ENCODE measurements at places on chromosomes 2 and 18.

- H3K27me3 ChIP-seq: no peaks in the 10 kb centered on the region
- no peaks in the 10 kb centered on the region for H3K36me3 ChIP-seq
- no peak overlapping the region for H3K27ac ChIP-seq
- no peak overlapping the region for H3K4me3 ChIP-seq
These were observed 2.3 kb downstream of the EML4 start for GRCh38 chr2:42171396-42171980.

DNA sequence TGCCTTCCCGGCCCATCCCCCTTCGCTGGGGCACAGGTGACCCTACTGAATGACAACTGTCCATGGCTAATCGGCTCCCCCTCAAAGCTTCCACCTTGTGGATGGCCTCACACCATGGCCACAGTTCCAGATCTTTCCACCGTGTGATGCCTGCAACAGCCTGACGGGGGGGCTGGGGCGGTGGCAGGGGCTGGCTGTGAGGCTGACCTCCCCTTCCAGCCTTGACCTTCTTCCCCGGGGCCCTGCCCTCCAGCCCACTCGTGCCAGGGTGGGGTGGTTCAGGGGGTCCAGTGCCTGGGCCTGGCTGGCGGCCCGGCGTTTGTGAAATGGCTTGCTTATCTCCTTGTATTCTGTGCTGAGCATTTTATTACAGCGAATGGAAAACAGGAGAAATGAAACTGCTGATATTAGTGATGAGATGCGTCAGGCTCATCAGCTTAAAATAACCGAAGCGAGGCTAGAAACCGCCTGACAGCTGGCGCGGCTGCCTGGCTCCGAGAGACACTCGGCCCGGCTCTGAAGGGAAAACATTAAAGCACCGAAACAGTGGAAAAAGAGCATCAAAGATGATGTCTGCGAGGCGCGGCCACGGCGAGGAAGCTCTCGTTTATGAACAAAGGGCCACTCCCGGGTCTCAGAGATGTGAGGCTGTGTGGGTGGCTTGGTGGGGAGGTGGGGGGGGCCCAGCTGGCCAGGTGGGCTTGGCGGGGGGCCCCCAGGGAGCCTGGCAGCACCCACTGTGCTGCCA, 916 bp upstream of the PDCD1 start:
- H3K4me3 ChIP-seq: no peak overlapping the region
- peaks cover 2% of the 10 kb centered on the region for H3K4me1 ChIP-seq
- no peak for DNase-seq
- no peaks in the 10 kb centered on the region for H3K36me3 ChIP-seq
- no peak overlapping the region for H3K27ac ChIP-seq

GRCh38 chr2:231342061-231342711, 53.3 kb upstream of the B3GNT7 start:
- H3K27me3 ChIP-seq: no peaks in the 10 kb centered on the region
- H3K36me3 ChIP-seq: no peaks in the 10 kb centered on the region
- H3K27ac ChIP-seq: no peak overlapping the region
- no peak overlapping the region for H3K4me3 ChIP-seq
- DNase-seq: no peak

GRCh38 chr2:237300739-237301138, 113.2 kb downstream of the COL6A3 start:
- no peak overlapping the region for H3K4me3 ChIP-seq
- no peaks in the 10 kb centered on the region for H3K27me3 ChIP-seq
- DNase-seq: no peak
- H3K4me1 ChIP-seq: no peaks in the 10 kb centered on the region

DNA sequence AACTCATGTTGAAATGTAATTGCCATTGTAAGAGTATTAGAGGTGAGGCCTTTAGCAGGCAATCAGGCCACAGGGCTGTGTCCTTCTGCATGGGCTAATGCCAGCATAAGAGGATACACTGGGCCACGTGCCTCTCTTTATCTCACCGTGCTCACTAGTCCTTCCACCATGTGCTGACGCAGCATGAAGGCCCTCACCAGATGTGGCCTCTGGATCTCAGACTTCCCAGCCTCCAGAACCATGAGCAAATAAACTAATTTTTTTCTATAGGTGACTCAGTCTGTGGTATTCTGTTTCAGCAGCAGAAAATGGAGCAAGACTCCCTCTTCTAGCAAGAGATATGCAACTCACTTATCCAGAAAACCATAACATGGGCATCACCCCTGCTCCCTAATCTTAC, 149.7 kb upstream of the ZNF236 start:
- no peak overlapping the region for H3K27ac ChIP-seq
- DNase-seq: no peak
- H3K27me3 ChIP-seq: no peaks in the 10 kb centered on the region

DNA sequence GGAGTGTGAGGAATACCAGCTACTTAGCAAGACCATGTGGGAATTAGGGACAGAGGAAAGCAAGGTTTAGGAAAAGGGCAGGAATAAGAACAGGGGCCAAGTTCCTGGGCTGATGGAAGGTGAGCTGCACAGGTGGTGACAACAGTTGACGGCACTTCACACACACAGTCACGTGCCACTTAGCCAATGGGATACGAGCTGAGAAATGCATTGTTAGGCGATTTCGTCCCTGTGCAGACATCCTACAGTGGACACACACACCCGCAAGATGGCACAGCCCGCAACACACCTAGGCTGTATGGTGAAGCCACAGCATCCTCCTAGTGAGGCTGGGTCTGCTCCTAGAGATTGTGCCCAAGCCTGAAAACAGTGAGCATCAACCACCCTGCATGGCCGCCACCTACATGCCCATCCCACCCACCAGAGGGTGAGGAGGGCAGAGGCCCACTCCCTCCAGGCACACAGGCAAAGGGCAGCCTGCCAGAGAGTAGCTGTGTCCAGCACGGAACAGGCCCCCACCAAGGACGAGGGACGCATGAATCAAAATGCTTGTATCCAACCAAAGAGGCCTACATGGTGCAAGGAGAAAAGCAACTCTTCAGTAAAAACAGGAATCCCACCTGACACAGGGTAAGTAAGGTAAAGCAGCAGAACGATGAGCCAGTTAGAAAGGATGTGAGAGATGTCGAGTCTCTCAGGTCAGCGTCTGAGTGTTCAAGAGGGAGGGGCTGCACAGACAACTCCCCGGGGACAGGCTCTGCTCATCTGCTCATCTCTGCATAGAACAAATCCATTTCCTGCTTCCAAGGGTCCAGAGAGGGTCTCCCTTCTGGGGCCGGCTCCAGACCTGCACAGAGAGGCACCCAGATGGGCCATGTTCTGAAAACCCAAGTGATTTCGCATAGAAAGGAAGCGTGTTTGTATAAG, 51.3 kb downstream of the ZNF516 start:
- no peak overlapping the region for H3K4me3 ChIP-seq
- no peaks in the 10 kb centered on the region for H3K36me3 ChIP-seq
- H3K27me3 ChIP-seq: no peaks in the 10 kb centered on the region
- H3K4me1 ChIP-seq: no peaks in the 10 kb centered on the region

- H3K36me3 ChIP-seq: no peaks in the 10 kb centered on the region
- H3K4me3 ChIP-seq: no peak overlapping the region
- no peaks in the 10 kb centered on the region for H3K4me1 ChIP-seq
- DNase-seq: no peak
- H3K27me3 ChIP-seq: no peaks in the 10 kb centered on the region
These were observed 221.3 kb upstream of the ITGA4 start for GRCh38 chr2:181235683-181236459.

DNA sequence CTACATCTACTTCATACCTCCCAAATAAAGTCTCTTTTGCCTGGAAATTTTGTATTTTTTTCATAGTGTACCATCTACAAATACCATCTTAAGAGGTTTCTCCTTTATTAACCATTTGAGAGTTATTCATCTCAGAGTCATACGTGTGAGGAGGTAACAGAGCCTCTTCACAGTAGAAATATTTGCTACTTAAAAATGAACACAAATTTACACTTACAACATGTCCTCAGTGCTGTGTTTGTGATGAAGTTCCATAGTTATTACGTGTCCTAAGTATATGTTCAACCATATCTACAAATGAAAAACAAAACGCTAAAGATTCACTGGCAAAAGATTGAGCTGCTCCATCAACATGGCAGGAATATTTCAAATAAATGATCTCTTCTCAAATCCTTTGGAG, 48.5 kb upstream of the HNRNPA3 start:
- no peaks in the 10 kb centered on the region for H3K36me3 ChIP-seq
- no peak overlapping the region for H3K4me3 ChIP-seq
- peaks cover 6% of the 10 kb centered on the region for H3K4me1 ChIP-seq
- H3K27ac ChIP-seq: no peak overlapping the region
- no peaks in the 10 kb centered on the region for H3K27me3 ChIP-seq
- DNase-seq: no peak

DNA sequence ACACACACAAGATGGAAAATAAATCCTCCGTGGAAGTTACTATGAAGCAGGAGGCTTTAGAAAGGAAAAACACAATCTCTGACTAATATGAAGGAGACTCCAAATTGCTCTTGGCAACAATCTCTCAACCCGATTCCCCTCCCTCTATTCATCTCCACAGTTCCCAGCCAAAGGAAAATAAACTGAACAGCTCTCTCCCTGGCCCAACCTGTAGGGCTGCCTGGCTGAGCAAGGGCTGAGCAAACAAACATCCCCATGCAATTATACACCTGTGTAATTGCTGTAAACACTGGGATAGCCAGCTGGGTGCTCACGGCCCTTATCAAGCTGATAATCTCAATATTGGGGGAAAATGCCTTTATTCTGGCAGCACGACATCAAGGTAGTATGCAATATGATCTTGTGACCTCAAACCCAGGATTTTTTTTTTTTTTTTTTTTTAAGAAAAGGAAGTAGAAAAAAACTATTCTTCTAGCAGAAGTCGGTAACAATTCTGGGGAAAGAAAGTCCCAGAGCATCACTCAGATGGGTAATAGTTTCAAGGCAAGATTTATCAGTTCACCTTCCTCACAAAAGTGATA, 203.3 kb upstream of the SMAD2 start:
- H3K4me3 ChIP-seq: no peak overlapping the region
- H3K4me1 ChIP-seq: no peaks in the 10 kb centered on the region
- no peak overlapping the region for H3K27ac ChIP-seq
- H3K27me3 ChIP-seq: peaks cover 21% of the 10 kb centered on the region

GRCh38 chr2:121994238-121995206, 239.1 kb downstream of the TSN start:
- no peaks in the 10 kb centered on the region for H3K27me3 ChIP-seq
- H3K27ac ChIP-seq: no peak overlapping the region
- H3K4me1 ChIP-seq: no peaks in the 10 kb centered on the region

GRCh38 chr2:165927353-165927752, 26.2 kb downstream of the TTC21B start:
- H3K27me3 ChIP-seq: no peaks in the 10 kb centered on the region
- H3K27ac ChIP-seq: no peak overlapping the region
- H3K4me1 ChIP-seq: no peaks in the 10 kb centered on the region
- no peaks in the 10 kb centered on the region for H3K36me3 ChIP-seq
- no peak for DNase-seq
- no peak overlapping the region for H3K4me3 ChIP-seq

DNA sequence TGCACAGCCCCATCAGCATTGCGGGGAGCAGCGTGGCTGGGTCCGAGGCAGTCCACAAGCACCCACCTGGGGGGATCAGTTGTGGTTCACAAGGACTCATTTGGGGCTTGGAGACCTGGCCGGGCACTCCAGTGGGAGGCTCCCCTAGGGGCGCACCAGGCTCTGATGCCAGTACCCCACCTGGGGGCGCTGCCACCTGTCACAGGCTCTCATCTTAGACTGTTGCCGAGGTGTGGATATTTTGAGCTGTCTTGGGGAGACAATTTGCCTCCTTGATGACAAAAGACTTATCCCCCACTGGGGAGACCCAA, 3.0 kb downstream of the ADRA2B start:
- H3K4me1 ChIP-seq: peaks cover 6% of the 10 kb centered on the region
- no peak for DNase-seq
- no peak overlapping the region for H3K27ac ChIP-seq
- no peaks in the 10 kb centered on the region for H3K36me3 ChIP-seq
- no peak overlapping the region for H3K4me3 ChIP-seq

GRCh38 chr2:45935791-45936622, 284.5 kb downstream of the PRKCE start:
- no peaks in the 10 kb centered on the region for H3K4me1 ChIP-seq
- H3K27me3 ChIP-seq: no peaks in the 10 kb centered on the region
- no peak overlapping the region for H3K27ac ChIP-seq

DNA sequence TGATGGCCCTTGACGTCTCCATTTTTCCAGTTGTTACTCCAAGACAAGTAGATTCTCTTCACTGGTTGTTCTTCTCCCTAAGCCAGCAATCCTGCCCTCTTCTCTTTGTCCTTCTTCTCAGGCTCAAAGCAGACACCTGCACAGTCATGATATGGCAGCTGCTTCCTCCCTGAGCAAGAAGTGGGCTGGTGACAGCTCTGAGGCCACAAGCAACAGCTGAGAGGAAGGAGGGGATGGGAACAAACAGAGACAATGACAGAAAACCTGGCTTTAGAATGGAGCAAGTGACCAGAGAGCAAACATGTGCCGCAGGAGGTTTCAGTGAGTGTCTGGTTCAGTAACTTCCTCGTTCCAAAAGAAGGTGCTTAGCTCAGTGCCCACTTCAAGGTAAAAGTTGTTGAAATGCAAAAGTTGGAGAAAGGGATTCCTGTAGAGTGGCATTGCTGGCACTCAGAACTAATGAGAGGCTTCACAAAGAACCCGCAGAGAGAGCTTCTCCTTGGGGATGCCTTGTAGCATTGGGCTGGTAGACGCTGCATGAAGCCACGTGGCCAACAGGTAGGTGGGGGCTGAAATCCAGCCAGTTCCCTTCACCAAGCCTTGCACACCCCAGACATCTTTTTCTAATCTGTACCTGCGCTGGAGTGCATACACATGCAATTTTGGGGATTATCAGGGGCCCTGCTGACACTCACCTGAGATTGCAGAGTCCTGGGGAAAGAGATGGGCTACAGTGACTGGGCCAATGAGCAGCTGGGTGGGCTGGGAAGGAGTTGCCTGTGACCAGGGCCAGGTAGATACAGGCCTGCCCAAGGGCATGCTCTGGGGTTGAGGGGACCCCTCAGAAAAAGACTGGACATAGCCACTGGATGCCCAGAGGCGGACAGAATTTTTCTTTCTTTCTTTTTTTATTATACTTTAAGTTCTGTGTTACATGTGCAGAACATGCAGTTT, 153.3 kb upstream of the RAB12 start:
- no peaks in the 10 kb centered on the region for H3K27me3 ChIP-seq
- no peak overlapping the region for H3K4me3 ChIP-seq
- DNase-seq: no peak
- H3K27ac ChIP-seq: no peak overlapping the region
- no peaks in the 10 kb centered on the region for H3K36me3 ChIP-seq
- H3K4me1 ChIP-seq: no peaks in the 10 kb centered on the region

- no peaks in the 10 kb centered on the region for H3K36me3 ChIP-seq
- no peaks in the 10 kb centered on the region for H3K27me3 ChIP-seq
- peak; percentile 43 for DNase-seq
- no peak overlapping the region for H3K27ac ChIP-seq
- no peaks in the 10 kb centered on the region for H3K4me1 ChIP-seq
- no peak overlapping the region for H3K4me3 ChIP-seq
These were observed 354.8 kb downstream of the DCC start for GRCh38 chr18:52694804-52695203.

- H3K27me3 ChIP-seq: no peaks in the 10 kb centered on the region
- H3K4me1 ChIP-seq: no peaks in the 10 kb centered on the region
- no peak overlapping the region for H3K27ac ChIP-seq
- no peak overlapping the region for H3K4me3 ChIP-seq
These were observed 89.0 kb downstream of the RAPH1 start for GRCh38 chr2:203446071-203446481.

GRCh38 chr2:143397884-143398614, 268.8 kb downstream of the ARHGAP15 start:
- no peaks in the 10 kb centered on the region for H3K36me3 ChIP-seq
- H3K4me1 ChIP-seq: no peaks in the 10 kb centered on the region

Measured in mesendoderm (in vitro differentiated cells).